ENCODE measurements at places on chromosomes 3 and 15.

DNA sequence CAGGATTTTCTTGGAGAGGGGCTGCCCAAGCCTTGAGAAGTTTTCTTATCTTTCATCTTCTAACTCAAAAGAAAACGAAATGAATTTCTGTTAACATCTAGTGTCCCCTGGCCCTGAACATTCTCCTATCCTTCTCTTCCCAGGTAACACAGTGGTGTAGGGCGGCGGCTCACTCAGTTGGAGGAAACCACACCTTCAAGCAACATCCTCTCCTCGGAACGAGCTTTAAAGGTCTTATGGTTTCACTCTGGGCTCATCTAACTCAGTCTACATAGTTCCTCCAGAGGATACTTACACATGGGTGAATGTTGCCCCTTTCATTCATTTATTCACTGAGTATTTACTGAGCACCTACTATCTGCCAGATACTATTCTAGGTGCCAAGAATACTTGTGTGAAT, 31.0 kb upstream of the KLHL6 start:
- peak; percentile 40 for DNase-seq

GRCh38 chr15:67035886-67036285, 29.5 kb upstream of the SMAD3 start:
- DNase-seq, result no peak

DNA sequence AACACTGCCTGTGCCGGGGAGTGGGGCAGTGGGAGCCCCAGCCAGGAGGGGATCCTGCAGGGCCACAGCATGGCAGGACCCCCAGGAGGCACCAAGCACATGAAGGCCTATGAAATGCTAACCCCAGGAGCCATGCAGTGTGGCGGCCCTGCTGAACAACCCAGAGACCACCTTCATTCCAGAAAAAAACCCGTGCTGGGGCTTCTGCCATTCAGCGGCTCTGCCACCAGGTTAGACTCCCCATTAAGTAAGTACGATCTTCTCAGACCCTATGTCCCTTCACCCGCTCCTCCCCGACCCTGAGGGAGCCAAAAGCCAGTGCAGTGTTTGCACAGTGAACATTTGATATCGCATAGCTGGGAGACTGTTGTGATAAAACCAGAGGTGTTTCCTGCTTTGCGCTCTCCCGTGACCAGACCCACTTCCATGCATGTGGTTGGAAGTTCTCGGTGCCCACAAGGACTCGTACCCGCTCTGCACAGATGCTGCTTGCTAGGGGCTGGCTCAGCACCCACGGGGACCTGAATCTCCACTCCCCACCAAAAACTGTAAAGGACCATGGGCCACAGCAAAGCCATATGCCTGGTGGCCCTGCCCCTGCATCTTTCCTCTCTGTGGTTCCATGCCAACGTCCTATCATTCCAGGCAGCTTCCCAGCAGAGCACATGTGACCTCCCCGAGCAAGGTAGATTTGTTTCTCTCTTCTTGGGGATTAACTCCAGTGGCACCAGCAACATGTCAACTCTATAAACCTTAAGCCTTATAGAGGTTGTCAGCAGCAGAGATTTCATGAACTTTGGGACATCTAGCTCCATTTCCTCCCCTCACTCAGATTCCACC, 5.3 kb downstream of the PLA2G4D start:
- DNase-seq, result no peak

DNA sequence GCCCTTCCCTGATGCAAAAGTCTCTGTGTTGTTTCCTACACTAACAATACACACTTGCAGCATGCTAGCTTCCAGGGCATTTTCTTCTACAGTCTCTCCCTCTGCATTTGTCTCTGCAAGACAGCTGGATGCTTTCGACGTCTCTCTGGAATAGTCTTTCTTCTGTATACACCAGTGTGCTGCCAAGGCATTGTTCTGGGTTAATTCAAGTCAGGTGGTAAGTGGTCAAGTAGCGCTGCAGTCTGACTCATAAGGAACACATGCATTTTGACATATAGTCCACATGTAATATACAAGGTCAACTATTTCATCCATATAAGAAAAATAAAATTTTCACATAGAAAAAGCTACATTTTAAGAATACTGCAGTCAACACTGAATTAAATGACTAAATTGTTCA, 92.7 kb downstream of the MYLK start:
- no peak for DNase-seq

GRCh38 chr3:154209499-154209898, 88.3 kb downstream of the ARHGEF26 start:
- DNase-seq, result no peak

DNA sequence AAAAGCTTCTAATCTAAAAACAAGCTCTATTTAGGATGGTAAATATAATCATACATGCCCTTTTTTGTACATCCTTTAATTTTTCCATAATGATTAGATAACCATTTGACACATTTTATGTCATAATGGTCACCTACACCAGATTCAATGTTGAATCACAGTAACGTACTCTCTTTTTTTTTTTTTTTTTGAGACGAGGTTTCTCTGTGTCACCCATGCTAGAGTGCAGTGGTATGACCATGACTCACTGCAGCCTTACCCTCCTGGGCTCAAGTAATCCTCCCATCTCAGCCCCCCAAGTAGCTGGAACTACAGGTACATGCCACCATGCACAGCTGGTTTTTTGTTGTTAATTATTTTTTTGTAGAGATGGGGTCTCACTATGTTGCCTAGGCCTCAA, 49.2 kb downstream of the PROS1 start:
- DNase-seq, result no peak

DNA sequence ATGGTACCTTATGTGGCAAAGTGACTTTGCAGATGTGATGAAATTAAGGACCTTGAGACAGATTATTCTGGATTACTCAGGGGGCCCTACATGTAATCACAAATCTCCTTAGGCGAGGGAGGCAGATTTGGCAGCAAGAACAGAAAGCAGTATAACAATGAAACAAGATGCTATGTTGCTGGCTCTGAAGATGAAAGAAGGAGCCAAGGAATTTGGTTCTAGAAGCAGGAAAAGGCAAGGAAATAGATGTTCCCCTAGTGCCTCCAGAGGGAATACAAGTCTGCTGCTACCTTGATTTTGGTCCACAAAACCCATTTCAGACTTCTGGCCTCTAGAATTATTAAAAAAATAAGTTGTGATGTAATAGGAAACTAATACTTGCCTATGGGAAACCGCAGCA, 64.5 kb downstream of the PIK3R4 start:
- DNase-seq, result no peak

DNA sequence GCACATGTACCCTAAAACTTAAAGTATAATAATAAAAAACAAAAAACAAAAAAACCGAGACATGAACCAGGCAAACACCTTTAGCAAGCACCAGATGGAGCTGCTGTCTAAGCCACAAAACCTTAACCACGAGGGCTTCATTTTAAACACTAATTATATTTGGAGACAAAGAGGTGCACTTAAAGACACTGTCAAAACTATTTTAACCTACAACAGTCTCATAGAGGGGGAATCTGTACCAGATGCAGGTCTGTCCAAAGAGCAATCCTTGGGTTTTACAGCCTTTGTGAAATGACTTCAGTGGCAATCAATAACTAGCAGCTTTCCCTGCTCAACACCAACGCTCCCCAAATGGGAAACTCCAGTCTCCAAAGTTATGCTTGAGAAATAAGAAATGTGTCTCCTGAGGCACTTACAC, 115.7 kb upstream of the TSPAN3 start:
- peak; percentile 19 for DNase-seq

GRCh38 chr3:111252779-111253178, 181.2 kb downstream of the NECTIN3 start:
- no peak for DNase-seq

GRCh38 chr15:66860844-66861243, 158.8 kb downstream of the SMAD6 start:
- DNase-seq, result no peak

GRCh38 chr3:119637679-119638477, 22.5 kb downstream of the POPDC2 start:
- DNase-seq, result no peak

- DNase-seq, result no peak
Measured at GRCh38 chr3:4759689-4760312, 219.4 kb upstream of the BHLHE40 start.

DNA sequence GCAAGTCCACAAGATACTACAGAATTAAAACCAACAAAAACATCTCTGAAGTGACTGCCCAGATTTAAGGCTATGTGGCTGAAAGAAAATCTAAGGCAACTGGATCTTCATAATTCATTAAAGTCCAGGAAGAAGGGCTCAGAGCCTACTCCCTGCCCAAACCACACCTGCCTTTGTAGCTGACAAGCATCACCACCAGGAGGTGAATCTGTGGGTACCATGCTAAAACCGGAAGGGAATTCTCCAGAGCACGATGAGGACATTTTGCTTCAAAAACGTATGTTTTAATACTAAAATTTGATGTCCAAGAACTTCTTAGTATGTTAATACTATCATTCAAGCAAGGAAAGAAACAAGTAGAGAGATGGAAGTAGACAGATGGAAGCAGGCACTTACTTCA, 495.9 kb upstream of the NECTIN3 start:
- no peak for DNase-seq

DNA sequence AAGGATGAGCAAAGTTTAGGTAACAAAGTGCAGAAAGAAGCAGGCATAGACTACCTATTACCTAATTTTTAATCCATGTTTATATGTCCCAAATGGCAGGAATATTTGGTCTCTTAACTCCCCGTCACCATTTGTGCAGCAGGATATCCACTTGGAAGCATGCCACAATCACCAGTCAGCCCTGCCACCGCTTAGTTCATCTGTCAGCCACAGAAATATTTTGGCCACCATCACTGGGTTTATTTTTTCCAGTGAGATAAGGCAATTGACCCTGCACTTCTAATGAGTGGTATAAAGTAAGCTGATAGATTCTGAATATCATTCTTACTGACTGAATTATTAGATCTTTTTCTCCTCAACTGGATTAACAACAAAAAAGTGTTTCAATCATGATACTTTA, 152.9 kb upstream of the SOX2 start:
- DNase-seq, result no peak

GRCh38 chr3:189238071-189238470, 66.3 kb downstream of the TPRG1 start:
- DNase-seq, result no peak

DNA sequence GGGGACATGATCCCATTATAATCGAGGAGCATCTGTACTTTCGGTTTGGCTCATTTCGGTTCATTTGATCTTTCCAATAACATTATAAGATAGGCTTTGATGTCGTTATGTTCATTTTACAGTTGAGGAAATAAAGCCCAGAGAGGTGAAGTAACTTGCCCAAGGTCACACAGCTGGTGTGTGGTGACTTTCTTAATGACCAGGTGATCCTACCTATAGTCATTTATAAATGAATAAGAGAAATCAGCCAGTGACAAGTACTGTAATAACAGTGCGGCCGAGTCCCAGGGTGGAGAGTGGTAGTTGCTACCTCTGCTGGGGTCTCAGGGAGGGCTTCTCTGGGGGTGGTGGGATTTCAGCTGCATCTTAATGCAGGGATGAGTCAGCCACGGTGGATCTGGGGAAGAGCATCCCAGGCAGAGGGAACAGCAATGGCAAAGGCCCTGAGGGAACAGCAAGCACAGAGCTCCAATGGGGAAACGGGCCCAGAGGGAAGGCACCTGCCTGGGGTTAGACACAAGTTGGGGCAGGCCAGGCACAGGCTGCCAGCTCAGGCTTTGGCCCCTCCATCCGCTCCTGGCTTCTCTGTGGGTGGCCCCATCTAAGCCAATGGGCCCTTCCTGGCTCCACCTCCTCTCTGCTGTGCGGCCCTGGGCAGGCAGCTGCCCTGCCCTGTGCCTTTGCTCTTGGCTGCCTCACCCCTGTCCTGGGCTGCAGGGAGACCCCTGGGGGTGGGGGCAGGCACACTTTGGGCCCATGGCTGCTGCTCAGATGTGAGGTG, 1.1 kb upstream of the FBLN2 start:
- no peak for DNase-seq

GRCh38 chr3:120324190-120324589, 25.0 kb downstream of the LRRC58 start:
- DNase-seq, result no peak

DNA sequence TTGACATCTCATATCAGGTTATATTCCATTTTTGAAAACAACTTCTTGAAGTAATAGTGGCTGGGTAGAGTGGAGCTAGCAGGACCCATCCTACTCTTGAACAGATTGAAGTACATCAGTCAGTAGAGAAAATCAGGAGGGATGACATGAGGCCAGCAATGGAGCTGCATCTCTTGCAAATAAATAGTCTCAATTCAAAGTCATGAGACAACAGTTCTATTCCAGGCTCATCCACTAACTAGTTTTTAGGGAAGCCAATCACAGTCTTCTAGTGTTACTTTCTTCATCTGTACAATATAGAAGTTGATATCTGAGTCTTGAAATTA, 477.2 kb downstream of the RBMS3 start:
- DNase-seq, result no peak

DNA sequence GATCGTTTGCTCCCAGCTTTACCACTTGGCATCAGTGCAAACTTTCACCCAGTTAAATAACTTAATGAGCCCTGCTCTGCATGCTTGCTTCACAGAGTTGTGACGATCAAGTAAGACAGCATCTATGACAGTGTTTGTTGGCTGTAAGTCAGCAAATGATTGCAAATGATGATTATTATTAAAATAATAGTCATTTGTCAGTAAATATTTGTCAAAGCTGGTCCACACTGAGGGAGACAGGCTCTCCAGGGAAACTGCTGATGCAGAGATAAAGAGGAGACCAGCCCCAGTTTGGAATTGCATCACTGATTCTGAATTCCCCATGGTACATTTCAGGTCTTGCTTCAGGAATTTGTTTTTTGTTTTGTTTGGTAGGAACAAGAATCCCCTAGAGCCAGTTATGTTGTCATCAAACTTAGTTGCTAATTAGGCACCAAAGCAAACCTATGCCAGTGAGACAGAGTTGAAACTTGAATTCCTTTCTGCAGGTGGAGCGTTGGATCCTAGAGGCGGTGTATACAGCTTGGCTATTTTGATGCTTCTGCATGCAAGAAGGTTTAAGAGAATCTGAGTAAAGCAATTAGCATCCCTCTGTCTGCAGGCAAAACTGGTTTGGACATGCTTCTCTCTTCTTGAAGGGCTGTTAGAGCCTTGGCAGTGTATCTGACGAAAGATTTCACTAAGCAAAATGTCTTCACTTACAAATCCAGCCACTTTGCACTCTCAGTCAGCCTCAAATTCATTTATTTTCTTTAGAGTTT, 338.6 kb upstream of the TPRG1 start:
- DNase-seq, result no peak

GRCh38 chr3:69806735-69807438, 67.6 kb downstream of the MITF start:
- no peak for DNase-seq

GRCh38 chr3:5828251-5828650, 640.7 kb downstream of the EDEM1 start:
- no peak for DNase-seq

GRCh38 chr15:23372284-23372683, 17.7 kb downstream of the GOLGA8S start:
- DNase-seq, result no peak

GRCh38 chr15:99006904-99007495, 592 bp downstream of the PGPEP1L start:
- no peak for DNase-seq
